Bronchus fibroblast of lung (primary cell): ENCODE measurements at places on chromosomes 11 and 22. TPM values are rescaled to one million over a fixed set of nuclear protein-coding genes. Genes with fewer than 3 reads are reported as not detected.

Gene RRP7A
- total RNA-seq, result 30.6 and 37.3 TPM in 2 replicates

Gene OR8D4
- not detected in 2 replicates for total RNA-seq

Gene MRPL49
- 63.9 and 72.0 TPM in 2 replicates for total RNA-seq

Gene MYEOV
- 0.67 and 3.3 TPM in 2 replicates for total RNA-seq

Gene NRXN2
- total RNA-seq, result 0.67 and 0.89 TPM in 2 replicates

Gene IRAG1
- 0.59 and 0.67 TPM in 2 replicates for total RNA-seq

Gene IMMP1L
- total RNA-seq, result 7.2 and 11.1 TPM in 2 replicates

Gene MS4A6E
- total RNA-seq, result not detected in 2 replicates

Gene ACR
- not detected in 2 replicates for total RNA-seq

Gene HORMAD2
- total RNA-seq, result not detected in 2 replicates

Gene VWCE
- total RNA-seq, result 1.0 and 1.3 TPM in 2 replicates

Gene TPBGL
- not detected in 2 replicates for total RNA-seq

Gene FOLR1
- not detected in 2 replicates for total RNA-seq

Gene ART5
- not detected in 2 replicates for total RNA-seq

Gene ADAMTS8
- not detected in 2 replicates for total RNA-seq

Gene APOA5
- not detected in 2 replicates for total RNA-seq

Gene GGTLC3
- total RNA-seq, result not detected in 2 replicates

Gene NPAS4
- not detected in 2 replicates for total RNA-seq

Gene TMEM126A
- 40.2 and 43.7 TPM in 2 replicates for total RNA-seq

Gene KIRREL3
- total RNA-seq, result 0.15 and 0.50 TPM in 2 replicates

Gene CCDC87
- total RNA-seq, result 0.15 TPM in 1 of 2 replicates, not detected in the other

Gene DEFB131B
- not detected in 2 replicates for total RNA-seq

Gene BATF2
- 1.2 and 1.3 TPM in 2 replicates for total RNA-seq

Gene MB
- total RNA-seq, result not detected in 2 replicates

Gene A4GALT
- 9.2 and 9.4 TPM in 2 replicates for total RNA-seq

Gene NEFH
- 2.1 and 2.5 TPM in 2 replicates for total RNA-seq

Gene PELI3
- total RNA-seq, result 4.0 and 4.3 TPM in 2 replicates

Gene CYTH4
- 0.15 and 0.17 TPM in 2 replicates for total RNA-seq

Gene SLC22A9
- not detected in 2 replicates for total RNA-seq

Gene TTC28
- 11.0 and 16.0 TPM in 2 replicates for total RNA-seq

Gene SHANK3
- total RNA-seq, result 0.50 and 0.59 TPM in 2 replicates

Gene TYR
- total RNA-seq, result not detected in 2 replicates

Gene KRTAP5-10
- total RNA-seq, result not detected in 2 replicates

Gene ANKK1
- not detected in 2 replicates for total RNA-seq

Gene SMIM38
- 0.15 TPM in 1 of 2 replicates, not detected in the other for total RNA-seq

Gene CREBZF
- 13.7 and 15.6 TPM in 2 replicates for total RNA-seq
